ENCODE measurements at places on chromosomes 1 and 21.

DNA sequence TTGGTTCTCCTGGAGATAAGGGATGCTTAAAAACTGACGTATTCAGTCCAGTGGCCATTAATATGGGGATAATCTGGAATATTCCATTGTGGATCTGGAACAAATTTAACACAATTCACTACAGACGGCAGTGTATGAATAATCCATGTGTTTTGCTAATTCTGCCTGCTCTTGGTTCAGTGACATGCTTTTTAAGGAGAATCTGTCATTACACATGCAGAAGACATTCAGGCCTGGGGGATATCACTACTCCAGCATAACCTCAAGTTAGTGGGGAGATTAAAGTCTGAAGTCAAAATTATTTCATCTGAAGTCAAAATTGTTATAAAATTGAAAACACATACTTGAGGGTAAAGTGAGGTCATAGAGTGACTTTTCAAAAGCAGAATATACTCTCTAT lies 789.3 kb downstream of the USP25 start:
- DNase-seq, result no peak

DNA sequence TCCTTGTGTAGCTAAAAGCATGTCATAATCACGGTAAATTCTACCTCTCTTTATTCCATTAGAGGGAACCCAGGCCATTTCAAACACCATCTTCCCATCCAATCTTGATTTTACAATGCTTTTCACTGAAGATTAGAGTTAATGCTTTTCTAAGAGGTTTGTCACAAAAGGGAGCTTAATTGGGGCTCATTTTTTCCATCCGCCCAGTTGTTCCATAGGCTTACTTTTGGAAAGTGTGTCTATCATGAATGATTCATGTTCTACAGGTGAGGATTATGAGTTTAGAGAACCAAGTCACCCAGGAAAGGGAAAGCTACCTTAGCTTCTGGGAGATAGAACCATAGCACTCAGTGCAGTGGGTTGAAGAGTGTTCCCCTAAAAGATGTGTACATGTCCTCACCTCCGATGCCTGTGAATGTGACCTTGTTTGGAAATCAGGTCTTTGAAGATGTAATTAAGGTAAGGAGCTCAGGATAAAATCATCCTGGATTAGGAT lies 286.9 kb upstream of the RUNX1 start:
- no peak for DNase-seq

GRCh38 chr1:231625975-231626534 lies 535 bp upstream of the DISC1 start:
- peak; percentile 15 for DNase-seq

DNA sequence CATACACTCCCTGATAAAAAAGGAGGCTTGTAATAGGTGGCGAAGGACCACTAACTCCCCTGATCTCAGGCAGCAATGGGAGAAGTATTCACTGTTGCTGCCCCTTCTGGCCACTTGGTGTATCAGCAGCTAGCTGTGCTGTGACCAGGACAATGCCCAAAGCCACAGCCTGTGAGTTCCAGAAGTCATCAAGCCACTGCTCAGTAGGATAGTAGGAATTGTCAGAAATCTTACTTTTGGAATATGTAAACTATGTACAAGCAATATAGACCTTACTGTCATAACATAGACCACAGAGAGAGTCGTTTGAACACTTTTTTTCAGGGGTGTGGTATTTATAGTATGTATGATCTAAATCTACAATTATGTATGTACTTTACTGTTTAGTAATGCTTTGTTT lies 248.3 kb upstream of the CAMK1G start:
- no peak for DNase-seq

DNA sequence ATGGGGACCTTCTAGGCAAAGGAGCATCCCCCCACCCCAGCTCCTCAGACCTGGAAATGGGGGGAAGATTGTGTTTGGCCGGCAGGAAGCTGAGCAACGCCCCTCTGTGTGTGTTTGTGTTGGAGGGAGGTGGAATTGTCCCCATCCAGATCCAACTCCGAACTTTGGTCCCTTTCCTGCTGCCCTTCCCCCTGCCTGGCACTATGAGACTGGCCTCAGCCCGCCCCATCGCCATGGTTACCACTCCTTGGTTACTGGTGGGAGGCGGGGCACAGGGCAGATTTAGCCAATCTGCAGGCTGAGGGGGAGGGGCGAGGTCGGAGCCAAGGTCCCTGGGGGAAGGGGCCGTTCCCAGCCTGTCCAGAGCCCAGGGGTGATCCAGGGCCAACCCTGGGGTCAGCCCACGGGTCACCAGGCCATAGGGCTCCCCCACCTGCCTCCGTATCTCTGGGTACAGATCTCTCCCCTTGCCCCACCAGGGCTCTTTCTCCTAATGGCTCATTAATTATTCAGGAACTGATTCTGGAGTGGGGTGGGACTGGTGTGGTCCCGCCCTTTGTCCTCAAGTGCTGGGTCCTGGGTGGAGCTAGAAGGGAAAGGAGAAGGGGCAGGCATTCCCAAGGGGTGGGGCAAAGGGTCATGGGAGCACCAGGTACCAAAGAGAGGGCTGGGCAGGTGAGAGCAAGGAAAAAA lies 15.2 kb downstream of the PTPRF start:
- DNase-seq, result no peak

DNA sequence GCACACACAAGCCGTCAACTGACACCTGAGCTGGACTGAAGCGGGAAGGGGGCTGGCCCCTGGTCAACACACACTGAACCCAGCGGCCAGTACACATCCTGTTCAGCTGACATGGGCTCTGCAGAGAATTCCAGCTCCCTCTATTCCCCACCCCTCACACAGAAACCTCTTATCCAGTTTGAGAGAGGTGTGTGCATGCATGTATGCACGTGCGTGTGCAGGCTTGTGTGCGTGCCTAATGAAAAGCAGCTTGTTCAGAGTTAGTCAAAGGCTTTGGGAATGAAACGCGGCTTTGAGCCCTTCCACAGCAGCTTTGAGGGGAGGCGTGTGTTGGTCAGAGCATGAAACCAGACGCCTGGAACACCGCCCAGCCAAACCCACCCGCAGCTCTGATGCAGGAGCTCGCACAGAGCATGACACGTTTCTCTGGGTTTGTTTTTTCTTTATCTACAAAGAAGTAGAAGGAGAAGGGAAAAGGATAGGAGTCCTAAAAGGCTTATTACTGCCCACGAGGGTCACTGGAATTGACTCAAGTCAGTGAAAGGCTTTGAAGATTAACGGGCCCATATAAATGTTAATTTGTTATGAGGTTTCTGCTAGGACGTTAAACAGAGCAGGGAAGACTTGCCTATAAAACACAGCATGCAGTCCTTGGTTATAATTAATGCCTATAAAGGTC lies 184.2 kb downstream of the ETS2 start:
- no peak for DNase-seq

All from hematopoietic multipotent progenitor cell (in vitro differentiated cells).